Aorta (tissue), 5 donors: ENCODE measurements at places on chromosomes 7 and 10. TPM values are rescaled to one million over a fixed set of nuclear protein-coding genes. Genes with fewer than 3 reads are reported as not detected.

Gene UNCX
- not detected for total RNA-seq

DNA sequence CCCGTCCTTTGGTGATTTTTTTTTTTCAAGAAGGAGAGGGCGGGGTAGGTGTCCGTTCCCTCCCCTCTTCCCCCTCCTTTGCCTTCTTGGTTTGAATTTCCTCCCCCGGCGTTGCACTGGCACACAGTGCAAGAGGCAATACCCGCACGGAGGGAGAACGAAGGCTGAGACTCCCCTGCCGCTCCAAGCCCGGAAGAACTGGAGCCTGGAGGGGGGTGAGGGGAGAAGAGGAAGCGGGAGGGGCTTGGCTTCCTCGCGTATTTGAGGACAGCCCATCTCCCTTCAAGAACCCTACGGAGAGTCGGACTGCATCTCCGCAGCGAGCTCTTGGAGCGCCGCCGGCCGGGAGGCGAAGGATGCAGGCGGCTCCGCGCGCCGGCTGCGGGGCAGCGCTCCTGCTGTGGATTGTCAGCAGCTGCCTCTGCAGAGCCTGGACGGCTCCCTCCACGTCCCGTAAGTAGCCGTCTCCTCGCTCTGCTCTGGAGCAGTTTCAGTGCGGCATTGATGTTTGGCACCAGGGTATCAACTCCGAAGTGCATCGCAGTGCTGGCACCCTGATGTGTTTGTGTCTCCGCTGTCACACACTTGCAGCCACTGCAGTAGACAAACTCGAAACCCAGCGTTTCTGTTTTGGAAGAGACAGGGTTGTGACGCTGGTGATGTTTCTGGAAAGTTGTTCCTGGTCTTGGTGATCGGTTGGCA is at the start of gene CNTNAP2:
CNTNAP2 (plus strand) TSS at position 281 of the 702 bp plus-strand sequence; CDS start at position 357, 76 bp downstream.
- H3K27ac ChIP-seq: no peak within 1 kb of the TSS
- no peak for DNase-seq
- H3K36me3 ChIP-seq: no peaks in the 10 kb centered on the region
- peak within 1 kb of the TSS; percentile 40 for H3K4me3 ChIP-seq
- H3K27me3 ChIP-seq: no peaks in the 10 kb centered on the region
- H3K4me1 ChIP-seq: no peaks in the 10 kb centered on the region

DNA sequence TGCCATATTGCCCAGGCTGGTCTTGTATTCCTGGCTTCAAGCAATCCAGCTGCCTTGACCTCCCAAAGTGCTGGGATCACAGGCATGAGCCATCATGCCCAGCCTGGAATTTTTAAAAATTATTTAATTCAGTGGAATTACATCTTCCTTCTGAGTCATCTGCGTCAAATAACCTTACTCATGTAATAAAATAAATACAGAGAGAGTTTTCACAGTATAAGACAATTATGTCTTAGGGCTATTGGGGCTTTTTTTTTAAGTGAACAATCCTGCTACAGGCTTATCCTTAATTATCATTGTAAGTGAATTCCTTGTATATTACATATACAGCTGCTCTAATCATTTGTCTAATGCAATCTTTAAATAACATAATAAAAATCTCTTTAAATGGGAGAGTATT is 108.3 kb downstream of the MAPK8 start:
- no peaks in the 10 kb centered on the region for H3K4me1 ChIP-seq
- H3K4me3 ChIP-seq: no peak overlapping the region
- H3K36me3 ChIP-seq: no peaks in the 10 kb centered on the region
- H3K27ac ChIP-seq: no peak overlapping the region
- DNase-seq: no peak

- H3K36me3 ChIP-seq: no peaks in the 10 kb centered on the region
- no peaks in the 10 kb centered on the region for H3K4me1 ChIP-seq
- no peaks in the 10 kb centered on the region for H3K27me3 ChIP-seq
- no peak for DNase-seq
Observed at GRCh38 chr7:78473021-78473420, 674.4 kb downstream of the PHTF2 start.
